ENCODE measurements at places on chromosomes 12 and 14.
A peak's percentile ranks its signal among the peaks of the same experiment; 100 is the strongest.

DNA sequence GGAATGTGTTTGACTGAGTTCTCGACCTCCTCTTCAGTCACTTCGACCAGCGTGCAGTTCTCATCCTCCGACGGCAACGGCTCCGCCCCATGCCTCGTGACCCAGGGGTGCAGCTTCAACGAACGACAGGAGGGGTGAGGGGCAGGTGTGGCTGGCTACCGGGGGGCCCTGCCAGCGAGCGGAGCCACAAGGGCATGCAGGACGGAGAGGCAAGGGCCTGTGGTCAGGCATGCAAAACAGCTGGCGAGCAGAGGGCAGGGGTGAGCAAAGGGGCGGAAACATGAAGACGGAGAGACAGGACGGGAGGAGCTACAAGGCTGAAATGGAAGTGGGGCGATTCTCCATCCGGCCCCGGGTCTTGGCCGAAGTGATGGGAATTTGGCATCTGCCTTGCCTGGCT lies 38.7 kb downstream of the P2RX4 start:
- DNase-seq: no peak

GRCh38 chr12:6724409-6724797 lies 557 bp downstream of the COPS7A start:
- DNase-seq: peak; percentile 59

- no peak for DNase-seq
Measured at GRCh38 chr12:87870061-87870460, 159.1 kb downstream of the C12orf50 start.

GRCh38 chr12:102883204-102883799 lies 33.7 kb downstream of the PAH start:
- DNase-seq: no peak

GRCh38 chr12:70964867-70965510 lies 44.5 kb upstream of the PTPRR start:
- DNase-seq: no peak

GRCh38 chr14:34262127-34262910 lies 199.7 kb downstream of the SPTSSA start:
- no peak for DNase-seq

- no peak for DNase-seq
Measured at GRCh38 chr14:68245146-68246073, 425.8 kb downstream of the RAD51B start.

- DNase-seq: peak; percentile 67
Measured at GRCh38 chr14:63853831-63854293, 1.1 kb downstream of the SYNE2 start.

- DNase-seq: peak; percentile 76
Measured at GRCh38 chr12:131896080-131896810, 1.8 kb downstream of the ULK1 start.

DNA sequence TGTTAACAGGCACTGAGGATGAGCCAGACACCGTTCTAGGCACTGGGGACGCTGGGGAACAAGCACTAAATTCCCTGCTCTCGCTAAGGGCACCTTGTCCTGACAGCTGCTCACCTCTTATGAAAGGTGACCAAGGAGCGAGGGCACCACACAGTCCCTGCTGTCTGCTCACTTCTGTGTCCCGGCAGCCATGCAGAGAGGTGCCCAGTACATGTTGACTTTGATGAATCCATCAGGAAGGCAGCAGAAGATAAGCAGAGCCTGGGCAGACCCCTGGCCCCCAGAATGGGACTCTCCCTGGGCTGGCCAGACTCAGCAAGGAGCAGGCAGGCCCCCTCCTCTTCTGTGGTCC lies 14.1 kb downstream of the C14orf132 start:
- DNase-seq: no peak

GRCh38 chr12:54037360-54038283 lies 4.8 kb downstream of the HOXC5 start:
- no peak for DNase-seq

- DNase-seq: no peak
Measured at GRCh38 chr14:68621400-68622365, 171.2 kb downstream of the ZFP36L1 start.

DNA sequence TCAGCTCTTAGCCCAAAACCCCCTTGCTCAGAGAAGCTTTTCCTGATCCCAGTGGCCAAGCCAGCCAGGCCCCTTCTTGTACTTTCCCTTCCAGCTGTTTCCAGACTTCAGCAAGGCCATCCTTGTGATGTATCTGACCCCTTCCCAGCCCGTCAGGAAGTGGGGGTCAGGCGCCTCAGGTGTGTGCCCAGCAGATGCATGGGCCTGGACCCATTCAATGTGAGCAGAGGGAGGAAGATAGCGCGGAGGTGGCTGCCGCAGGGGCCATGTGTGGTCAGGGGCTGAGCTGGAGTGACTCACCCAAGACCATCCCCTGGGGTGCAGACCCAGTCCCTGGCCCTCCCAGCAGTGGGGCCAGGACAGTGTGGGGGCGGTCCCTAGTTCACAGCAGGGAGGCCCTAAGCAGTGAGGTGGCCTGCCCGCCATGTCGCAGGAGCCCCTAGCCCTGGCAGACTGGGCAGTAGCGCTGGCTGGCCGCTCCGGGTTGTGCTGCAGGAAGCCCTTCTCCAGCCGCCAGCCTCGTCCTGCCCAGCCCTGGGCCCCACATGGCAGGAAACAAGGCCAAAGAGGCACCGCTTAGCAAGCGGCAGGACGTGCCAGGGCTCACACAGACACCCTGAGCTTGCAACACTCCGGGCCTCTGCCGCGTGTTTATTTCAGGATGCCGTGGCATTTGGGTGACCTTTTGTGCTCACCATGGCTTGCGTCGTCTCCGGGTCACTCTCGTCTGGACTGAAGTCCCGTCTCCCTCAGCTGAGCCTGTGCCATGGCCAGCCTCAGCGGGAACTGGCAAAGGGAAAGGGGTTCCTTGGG lies 12.0 kb downstream of the ADSS1 start:
- no peak for DNase-seq

GRCh38 chr12:116718655-116719454 lies 19.0 kb downstream of the SPRING1 start:
- DNase-seq: no peak

GRCh38 chr12:68031881-68032739 lies 42.9 kb downstream of the IFNG-AS1 start:
- no peak for DNase-seq

DNA sequence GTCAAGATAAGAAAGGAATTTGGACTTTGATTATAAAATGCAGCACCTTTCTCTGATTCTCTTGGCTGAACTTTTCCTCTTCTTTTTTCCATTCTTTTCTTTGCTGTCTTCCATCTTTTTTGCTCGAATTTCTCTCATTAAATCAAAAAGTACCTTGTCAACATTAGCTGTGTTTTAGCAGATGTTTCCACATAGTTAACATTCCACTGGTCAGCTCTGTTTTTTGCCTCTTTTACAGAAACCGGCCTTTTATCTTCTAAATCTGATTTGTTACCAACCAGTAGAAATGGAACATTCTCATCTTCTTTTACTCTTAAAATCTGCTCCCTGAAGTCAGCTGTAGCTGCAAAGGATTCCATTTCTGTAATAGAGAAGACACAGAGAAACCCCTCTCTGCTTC lies 71.1 kb upstream of the SYT1 start:
- no peak for DNase-seq

DNA sequence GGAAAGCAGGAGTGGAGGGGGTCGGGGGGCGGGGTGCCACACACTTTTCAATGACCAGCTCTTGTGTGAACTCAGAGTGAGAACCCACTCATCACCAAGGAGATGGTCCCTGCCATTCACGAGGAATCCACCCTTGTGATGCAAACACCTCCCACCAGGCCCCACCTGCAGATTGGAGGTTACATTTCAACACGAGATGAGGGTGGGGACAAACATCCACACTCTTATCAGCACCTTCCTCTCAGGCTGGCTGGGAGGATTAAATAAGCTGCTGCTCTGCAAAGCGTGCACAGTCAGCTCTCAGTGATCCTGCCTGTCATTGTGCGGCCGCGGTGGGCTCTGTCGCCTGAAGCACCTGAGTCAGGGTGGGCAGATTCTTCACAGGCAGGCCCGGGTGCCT lies 39.7 kb downstream of the AACS start:
- DNase-seq: no peak

DNA sequence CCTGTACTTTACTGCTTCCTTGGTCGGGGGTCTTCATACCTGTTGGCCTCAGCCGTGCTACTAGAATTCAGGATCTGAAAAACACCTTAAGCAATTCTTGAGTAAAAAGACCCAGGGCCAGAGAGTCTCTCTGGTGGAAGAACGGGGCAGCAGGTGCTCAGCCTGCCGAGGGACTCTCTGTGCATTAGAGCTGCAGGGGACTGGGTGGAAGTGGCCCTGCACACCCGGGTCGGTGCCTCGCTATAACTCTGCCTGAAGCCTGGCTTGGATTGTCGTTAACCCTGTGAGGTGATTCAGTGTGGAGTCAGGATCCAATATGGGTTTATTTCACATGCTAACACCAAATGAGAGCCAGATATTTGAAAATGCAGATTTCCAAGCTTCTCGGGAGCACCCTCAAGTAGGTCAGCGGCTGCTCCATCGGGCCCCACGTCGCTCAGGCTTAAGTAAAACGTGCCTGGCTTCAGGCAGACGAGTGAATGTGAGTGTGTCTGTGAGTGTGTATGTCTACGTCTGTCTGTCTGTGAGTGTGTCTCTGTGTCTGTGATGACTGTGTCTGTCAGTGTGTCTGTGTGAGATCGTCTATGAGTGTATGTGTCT lies 35.1 kb upstream of the C14orf180 start:
- DNase-seq: no peak

DNA sequence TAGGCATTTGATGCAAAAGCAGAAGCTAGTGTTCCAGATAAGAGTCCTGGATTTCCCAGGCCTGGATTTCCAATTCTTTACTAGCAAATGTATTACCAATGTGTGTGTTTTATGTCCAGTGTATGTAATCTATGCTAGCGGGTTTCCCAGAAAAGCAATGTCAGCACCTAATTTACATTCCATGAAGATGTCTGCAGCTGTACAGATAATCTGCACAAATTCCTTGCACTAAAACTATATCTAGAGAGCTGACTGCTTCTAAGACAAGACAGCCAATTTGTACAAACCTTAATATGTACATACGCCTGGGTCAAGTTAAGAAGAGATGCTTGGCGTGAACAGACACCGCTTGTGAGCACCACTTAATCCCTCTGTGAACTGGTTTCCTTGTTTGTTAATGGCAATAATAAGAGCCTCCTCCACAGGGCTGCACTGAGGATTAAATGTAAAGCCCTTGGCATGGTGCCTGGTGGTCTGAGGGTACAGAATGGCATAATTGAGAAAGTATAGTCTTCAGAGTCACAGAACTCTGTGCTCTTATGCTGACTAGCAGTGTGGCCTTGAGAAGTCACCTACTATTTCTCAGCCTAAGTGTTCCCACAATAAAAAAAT lies 185.6 kb downstream of the EPS8 start:
- DNase-seq: no peak

DNA sequence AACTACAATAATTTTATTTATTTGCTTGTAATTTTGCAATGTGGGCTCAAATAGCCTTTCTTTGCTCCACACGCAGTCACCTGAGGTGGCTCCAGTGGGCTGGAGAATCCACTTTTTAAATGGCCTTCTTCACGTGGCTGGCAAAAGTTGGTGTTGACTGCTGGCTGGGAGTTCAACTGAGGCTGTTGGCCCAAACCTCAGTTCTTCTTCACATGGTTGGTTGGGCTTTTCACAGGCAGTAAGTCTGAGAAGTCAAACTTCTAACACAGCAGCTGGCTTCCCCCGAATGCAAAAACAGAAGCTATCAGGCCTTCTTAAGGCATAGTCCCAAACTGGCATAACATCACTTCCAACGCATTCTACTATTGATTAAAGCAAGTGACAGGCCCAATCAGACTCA lies 2.1 kb upstream of the OXA1L start:
- DNase-seq: no peak

- DNase-seq: no peak
Measured at GRCh38 chr12:114287821-114288525, 118.0 kb downstream of the TBX5 start.

DNA sequence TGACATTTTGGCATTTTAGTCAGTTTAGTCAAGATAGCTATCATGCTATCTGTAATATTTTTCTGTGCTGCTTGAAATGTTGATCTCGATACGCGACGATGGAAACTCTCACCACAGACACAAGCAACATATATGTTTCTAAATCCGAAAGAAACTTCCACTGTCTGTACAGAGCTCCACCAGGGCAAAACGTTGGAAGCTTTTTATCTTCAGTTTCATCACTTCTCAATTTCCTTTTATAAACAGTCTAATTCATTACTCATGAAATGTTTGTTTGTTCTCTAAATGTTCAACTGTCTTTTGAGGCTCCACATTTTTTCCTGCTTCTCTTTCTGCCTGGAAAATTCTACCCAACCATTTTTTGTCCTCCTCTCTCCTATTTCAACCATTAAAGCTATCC lies 737.6 kb downstream of the SLC16A7 start:
- no peak for DNase-seq

- no peak for DNase-seq
Measured at GRCh38 chr12:53805791-53806190, 54.0 kb upstream of the CISTR start.

DNA sequence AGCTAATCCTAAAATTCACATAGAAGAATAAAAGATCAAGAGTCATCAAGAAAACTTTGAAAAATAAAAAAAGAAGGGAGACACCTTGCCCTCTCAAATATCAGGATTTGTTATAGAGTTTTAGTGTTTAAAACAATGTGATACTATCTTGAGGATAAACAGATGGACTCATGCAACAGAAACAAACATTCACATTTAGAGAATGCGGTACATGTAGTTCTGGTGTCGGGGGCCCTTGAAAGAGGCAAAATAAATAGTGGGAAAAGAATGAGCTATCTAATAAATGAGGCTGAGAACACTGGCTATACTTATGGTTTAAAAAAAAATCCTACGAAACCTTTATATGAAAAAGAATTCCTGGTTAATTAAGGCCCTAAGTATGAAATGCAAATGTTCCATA lies 127.7 kb downstream of the LLPH start:
- no peak for DNase-seq

DNA sequence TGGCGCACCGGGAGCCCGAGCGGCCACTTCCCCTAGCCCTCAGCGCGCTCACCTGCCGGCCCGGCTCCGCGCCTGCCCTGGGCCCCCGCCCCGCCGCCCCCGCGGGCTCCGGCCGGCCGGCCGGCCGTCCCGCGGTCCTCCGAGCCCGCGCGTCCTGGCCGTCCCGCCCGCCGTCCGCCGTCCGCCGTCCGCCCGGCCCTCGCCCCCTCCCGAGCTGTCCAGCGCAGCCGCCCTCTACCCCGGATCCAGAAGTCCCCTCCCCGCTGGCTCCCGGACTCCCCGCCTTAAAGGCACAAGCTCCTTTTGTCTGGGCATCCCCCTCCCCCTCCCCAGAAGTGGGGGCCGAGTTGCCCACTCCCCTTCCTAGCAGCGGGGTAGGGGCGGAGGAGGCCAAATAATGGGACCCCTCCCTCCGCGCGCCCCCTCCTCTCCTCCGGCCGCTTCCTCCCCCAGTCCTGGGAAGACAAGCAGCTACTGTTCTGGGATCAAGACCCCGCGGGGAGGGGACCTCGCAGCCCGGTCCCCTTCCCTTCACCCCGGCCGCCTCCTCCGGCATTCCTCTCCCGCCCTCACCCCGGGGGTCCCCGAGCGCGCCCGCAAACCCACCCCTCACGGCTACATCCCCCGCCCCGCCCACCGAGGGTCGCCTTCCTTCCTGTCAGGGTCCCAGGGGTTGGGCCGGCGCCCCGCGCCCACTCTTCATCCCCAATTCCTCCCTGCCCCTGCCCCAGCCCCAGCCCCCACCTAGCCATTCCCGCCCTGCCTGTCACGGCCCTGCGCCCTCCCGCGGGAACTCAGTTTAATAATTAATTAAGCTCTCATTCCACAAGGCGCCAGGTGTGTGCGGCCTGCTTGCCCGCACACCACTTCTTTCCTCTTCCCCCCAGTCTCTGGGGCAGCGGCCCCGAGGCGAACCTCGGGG lies at the start of gene ADCY6:
Gene ADCY6, minus strand, starts transcription at position 236 of the 922 bp plus-strand sequence. CDS start 5,655 bp downstream, outside the sequence.
- DNase-seq: no peak
